Ovary (tissue), 10 donors: ENCODE measurements at places on chromosomes 3 and 15. TPM values are rescaled to one million over a fixed set of nuclear protein-coding genes. Genes with fewer than 3 reads are reported as not detected.

- no peaks in the 10 kb centered on the region for H3K27me3 ChIP-seq
- no peak overlapping the region for H3K4me3 ChIP-seq
- no peaks in the 10 kb centered on the region for H3K4me1 ChIP-seq
- DNase-seq = no peak
- no peaks in the 10 kb centered on the region for H3K36me3 ChIP-seq
- H3K27ac ChIP-seq = no peak overlapping the region
These were observed 779.0 kb downstream of the SQOR start for GRCh38 chr15:46413799-46414198.

GRCh38 chr3:35900079-35900478, 260.8 kb downstream of the ARPP21 start:
- no peaks in the 10 kb centered on the region for H3K36me3 ChIP-seq
- no peak overlapping the region for H3K27ac ChIP-seq
- no peak overlapping the region for H3K4me3 ChIP-seq
- H3K4me1 ChIP-seq = no peaks in the 10 kb centered on the region

- H3K27me3 ChIP-seq = no peaks in the 10 kb centered on the region
- DNase-seq = no peak
- no peaks in the 10 kb centered on the region for H3K36me3 ChIP-seq
- H3K27ac ChIP-seq = no peak overlapping the region
- H3K4me3 ChIP-seq = no peak overlapping the region
These were observed 49.2 kb upstream of the P3H2 start for GRCh38 chr3:190169877-190170276.

DNA sequence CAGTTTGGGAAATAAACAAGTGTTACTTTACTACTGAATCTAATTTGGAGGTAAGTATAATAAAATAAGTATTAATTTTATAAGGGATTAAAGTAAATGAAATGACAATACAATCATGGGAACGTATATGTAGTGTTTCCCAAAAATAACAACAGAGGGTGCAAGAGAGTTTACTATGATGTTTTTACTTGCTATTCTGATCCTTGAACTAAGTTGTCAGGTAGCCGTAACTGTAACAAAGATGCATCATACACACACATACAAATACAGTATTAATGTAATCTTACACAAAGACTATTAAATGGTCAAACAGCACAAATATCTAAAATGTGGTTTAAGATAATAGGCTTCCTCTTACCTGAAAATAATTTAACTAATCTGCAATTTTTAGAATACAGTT, 311.4 kb downstream of the TBC1D5 start:
- H3K27ac ChIP-seq = no peak overlapping the region
- no peak for DNase-seq
- H3K36me3 ChIP-seq = no peaks in the 10 kb centered on the region
- H3K4me1 ChIP-seq = peaks cover 1% of the 10 kb centered on the region
- no peak overlapping the region for H3K4me3 ChIP-seq

RTP4 gene
- total RNA-seq = 1.7 TPM

TMC3 gene
- not detected for total RNA-seq

PLXNB1 gene
- 164 TPM for total RNA-seq
